NCI-H82 (cell line): ENCODE measurements at places on chromosomes 3 and 15.

GRCh38 chr3:48244461-48244860, 3.6 kb downstream of the ZNF589 start:
- DNase-seq: no peak

DNA sequence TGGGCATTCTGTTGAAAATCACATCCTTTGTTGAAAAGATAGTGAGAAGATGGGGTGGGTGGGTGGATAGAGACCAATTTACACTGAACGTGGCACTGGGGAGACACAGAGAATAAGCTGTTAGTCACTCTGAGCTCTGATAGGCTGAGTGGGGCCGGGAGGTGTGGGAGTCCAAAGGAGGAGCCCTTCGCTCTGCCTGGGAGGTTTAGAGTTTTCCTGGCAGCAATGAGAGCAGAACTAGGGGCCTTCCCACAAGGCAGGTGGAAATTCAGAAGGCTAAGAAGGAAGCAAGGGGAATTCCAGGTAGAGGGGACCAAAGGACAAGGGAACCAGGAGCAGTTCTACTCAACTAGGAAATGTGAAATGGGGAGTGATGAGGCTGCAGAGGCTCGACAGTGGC, 272.7 kb downstream of the RPLP1 start:
- no peak for DNase-seq

GRCh38 chr3:44825264-44825925, 36.3 kb upstream of the TMEM42 start:
- DNase-seq: no peak

DNA sequence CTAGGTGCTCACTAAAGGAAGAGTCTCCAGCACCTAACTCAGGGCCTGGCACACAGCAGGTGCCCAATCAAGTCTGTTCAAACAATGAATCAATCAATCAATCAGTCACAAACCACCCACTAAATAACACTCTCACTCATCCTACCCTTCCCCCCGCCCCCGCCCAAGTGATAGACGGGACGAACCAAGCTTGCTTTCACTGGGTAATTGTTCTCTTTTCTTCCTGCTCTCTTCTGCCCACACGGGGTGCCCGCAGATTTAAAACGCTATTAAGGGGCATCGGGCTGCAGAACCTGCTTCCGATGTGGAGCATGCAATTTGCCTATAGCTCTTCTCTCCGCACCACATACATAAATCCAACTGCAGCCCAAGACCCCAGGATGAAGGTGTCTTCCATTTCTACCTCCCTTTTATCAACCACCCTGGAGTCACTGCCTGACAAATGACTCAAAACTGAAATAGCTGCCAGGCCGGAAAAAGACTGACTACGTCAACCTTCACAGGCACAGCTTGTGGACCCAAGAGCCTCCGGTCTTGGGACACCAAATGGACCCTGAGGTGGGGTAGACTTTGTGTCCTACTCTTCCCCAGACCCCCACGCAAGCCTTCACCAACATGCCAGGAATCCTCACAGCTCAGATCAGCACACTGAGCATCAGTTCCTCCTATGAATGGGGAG, 1.7 kb downstream of the KLHL25 start:
- no peak for DNase-seq

DNA sequence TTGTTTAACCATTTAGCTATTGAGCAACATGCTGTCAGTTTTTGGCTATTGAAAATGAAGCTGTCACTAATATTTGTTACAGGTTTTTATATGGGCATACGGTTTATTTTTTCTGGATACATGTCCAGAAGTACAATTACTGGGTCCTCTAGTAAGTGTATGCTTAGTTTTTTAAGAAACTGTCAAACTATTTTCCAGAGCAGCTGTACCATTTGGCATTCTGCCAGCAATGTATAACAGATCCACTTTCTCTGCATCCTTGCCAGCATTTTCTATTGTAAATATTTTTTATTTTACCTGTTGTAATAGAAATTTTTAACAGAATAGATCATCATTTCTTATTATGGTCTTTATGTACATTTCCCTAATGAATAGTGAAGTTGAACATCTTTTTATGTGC, 658.8 kb downstream of the EDEM1 start:
- DNase-seq: no peak

- peak; percentile 93 for DNase-seq
Observed at GRCh38 chr3:193673845-193674244, 80.8 kb downstream of the OPA1 start.

DNA sequence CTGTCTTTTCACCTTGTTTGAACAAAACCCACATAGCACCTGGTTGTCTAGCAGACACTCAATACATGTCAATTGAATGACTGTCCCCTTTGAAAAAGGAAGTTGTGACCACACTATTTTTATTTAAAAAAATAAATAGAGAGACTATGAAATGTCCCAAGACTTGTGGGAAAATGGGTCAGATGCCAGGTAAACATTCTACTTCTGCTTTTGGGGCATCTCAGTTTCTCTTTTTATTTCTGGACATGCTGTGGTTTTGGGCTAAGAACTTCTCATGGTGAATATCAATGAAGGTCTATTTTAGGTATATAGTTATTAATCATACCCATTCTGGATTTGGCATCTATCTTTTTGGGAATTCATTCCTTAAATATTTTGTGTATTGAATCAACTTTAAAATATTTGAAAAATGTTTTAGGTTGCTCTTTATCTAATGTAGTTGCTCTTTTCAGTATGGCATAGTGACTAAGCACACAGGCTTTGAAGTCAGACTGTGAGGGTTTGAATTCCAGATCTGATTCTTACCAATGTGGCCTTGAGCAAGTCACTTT, 4.4 kb downstream of the TMEM45A start:
- DNase-seq: no peak

GRCh38 chr3:64895106-64895990, 207.5 kb upstream of the ADAMTS9 start:
- no peak for DNase-seq

- DNase-seq: no peak
Observed at GRCh38 chr3:23981136-23981535, 36.0 kb downstream of the NR1D2 start.

GRCh38 chr3:150127011-150127490, 156.4 kb upstream of the PFN2 start:
- DNase-seq: no peak

- peak; percentile 66 for DNase-seq
Observed at GRCh38 chr3:50675179-50676030, 678 bp downstream of the DOCK3 start.

DNA sequence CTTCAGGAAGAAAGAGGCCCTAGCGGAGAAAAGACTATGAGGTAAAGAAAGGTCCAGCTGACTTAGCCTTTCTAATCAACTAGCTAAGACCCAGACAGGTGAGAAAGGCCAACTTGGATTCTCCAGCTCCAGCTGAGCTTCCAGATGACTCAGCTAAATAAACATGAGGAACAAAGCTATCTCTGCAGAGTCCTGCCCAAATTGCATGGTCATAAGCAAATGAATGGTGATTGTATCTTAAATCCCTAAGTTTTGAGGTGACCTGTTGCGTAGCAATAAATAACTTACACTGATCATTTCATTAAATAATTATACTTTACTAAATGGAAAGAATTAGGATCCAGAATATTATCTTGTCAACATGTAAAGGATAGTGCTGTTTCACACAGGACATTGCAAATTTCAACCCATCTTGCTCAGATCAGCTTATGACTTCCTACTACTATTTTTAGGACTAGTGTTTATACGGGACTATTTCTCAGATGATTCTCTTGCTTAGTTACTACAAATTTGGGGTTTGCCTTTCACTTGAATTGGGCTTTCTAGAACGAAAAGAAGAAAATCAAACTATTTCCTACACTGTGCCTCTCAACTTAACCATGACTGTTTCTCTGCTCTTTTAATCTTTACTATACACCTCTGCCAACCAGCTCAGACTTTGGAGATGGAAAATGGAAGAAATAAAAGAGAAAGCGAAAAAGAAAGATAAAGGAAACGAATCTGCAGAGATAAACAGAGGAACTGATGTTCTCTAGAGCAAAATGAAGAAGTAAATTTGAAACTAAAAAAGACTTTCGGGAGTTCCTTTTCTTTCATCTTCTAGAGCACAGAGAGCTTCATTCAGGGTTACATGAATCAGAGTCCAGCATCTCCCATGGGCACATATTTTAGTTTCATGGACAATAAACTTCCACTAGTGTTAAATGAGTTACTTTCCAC, 6.6 kb upstream of the ADGRG7 start:
- DNase-seq: no peak

DNA sequence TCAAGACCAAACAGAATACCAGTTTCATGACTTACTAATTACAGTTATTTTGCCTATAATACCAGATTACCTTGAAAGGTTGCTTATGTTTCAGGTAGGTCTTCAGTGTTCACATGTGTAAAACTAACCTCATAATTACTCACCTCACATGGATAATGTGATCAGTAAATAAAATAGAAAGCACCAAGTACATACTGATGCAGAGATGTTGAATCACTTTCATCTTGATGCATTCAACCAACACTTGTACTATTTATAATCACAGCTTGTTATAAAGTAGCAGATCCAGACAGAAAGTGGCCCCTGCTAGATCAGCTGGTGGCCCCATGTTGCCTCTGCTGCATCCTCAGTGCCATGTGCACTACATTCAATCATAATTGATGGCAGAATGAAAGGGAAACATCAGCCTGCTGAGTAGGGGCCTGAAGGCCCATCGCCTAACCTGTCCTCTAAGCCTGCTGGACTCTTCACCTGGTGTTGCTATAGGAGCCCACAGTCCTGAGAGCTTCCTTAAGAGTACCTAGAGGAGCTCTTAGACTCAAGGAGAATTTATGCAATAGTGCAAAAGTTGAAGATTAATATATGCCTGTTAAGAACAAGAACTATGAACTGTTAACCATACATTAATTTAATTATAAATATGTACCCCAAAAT, 154.3 kb downstream of the PLCL2 start:
- no peak for DNase-seq

GRCh38 chr15:77107531-77108355, 36.8 kb upstream of the TSPAN3 start:
- DNase-seq: peak; percentile 87

- no peak for DNase-seq
Observed at GRCh38 chr15:74032606-74033561, 38.4 kb downstream of the PML start.

- DNase-seq: no peak
Observed at GRCh38 chr3:85572426-85572825, 613.6 kb downstream of the CADM2 start.

- DNase-seq: no peak
Observed at GRCh38 chr3:61839256-61839655, 277.9 kb downstream of the PTPRG start.

GRCh38 chr3:122907471-122907870, 112.6 kb downstream of the SLC49A4 start:
- no peak for DNase-seq

- peak; percentile 82 for DNase-seq
Observed at GRCh38 chr3:129278966-129279906, 566 bp downstream of the HMCES start.

DNA sequence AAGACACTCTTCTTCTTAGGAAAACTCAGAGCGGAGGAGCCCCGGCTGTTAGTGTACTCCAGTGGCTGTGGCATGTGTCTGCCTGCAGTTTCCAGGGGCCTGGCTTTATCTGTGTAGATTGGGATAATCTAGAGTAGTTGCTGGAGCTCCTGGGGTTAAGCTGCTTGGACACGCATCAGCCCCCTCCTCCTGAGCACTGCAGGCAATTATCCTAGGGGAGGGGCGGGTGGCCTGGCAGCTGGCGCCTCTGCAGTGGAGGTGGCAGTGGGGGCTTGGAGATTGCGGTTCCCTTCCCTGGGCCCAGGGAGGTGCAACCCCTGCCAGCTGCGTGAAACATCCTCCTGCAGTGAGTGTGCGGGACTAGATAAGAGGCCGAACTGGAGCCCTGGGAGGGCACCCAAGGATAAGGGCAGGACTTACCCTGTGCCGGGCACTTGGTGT, 68.2 kb downstream of the EFCAB12 start:
- peak; percentile 98 for DNase-seq

DNA sequence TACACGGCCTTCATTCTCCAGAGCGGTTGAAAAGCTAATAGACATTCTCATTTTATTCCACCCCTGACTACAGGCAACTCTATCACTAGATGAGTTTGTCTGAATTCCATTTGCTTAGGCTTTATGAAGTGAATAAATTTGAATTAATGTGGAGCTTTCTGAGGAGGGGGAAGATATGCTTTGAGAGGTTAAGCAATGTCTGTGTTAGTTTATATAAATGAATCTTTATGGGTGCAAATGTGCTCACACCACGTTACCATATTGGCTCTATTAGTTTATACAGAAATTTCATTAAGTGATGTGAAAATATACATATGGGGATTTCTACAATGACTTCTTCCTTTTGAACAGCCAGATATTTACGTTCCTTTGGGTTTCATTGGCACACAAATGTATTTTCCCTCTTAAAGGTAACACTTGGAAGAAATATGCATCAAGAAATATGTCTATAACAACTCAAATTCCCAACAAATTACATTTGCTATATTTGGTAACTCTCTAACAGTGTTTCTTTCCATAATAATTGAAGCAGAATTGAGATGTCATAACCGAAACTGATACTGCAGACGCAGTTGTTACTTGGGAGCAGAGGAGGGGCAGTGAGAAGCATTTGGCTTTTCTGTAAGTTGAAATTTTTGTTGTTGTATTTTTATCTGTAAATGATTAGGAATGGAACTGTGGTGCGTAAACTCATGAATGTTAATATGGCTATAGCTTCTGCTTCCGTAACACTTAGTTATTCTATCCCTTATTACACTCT, 359.4 kb downstream of the CACNA2D3 start:
- no peak for DNase-seq
